ENCODE measurements at places on chromosomes 7 and 10.
A peak's percentile ranks its signal among the peaks of the same experiment; 100 is the strongest.

DNA sequence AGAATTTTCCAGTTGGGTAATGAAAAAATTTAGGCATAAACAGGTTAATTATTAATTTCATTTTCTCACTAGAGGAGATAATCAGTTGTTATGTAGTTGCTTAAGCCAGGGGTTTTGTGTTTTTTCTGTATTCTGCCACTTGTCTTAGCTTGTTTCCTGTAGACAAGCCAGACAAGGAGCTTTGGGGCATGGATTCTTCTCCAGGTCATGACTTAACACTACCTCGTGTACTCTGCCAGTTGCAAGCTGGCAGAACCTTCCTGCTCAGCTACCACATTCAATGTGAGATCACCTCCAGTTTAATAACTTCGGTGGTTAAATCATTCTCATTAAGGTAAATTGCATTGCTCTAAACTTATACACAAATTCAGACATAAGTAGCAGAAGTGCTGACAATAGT, 1.8 kb downstream of the CCM2 start:
- no peak for DNase-seq

DNA sequence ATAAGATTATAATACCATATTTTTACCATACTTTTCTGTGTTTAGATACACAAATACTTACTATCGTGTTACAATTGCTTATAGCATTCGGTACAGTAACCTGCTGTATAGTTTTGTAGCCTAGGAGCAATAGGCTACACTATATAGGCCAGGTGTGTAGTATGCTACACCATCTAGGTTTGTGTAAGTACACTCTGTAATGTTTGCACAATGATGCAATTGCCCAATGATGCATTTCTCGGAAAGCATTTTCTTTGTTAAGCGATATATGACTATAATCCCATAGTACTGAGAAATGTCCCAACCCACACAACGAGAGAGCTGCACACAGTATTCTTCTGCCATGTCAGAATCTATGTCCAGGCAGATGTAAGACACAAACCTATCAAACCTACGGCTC, 160.0 kb downstream of the NEBL start:
- no peak for DNase-seq

DNA sequence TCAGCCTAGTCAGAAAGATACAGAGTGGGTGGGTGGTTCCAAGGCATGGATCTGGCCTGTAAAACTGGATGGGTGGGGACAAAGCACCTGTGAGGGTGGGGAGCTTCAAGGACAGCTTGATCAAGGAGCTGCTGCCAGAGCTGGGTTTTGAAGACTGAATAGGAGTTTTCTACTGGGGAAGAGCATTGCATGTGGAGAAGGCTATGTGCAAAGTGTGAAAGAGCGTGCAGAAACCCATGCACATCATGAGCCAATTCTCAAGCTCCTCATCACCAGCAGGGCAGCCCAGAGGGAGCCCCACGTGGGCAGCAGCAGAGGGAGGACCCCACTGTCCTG, 58.6 kb downstream of the PDGFA start:
- no peak for DNase-seq

GRCh38 chr10:72303424-72304128, 29.9 kb downstream of the DDIT4 start:
- no peak for DNase-seq

DNA sequence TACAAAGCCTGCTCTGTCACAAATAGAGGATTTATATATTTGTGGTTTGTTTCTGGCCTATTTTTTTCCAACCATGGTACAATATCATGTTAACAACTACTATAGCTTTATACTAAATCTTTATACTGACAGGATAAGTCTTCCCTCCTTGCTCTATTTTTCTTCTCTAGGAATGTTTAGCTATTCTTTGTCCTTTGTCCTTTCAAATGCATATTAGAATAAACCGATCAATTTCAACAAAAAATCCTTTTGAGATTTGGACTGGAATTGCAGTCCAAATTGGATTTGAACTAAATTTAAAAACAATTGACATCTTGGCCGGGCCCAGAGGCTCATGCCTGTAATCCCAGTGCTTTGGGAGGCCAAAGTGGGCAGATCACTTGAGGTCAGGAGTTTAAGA, 39.2 kb upstream of the CTTNBP2 start:
- no peak for DNase-seq

DNA sequence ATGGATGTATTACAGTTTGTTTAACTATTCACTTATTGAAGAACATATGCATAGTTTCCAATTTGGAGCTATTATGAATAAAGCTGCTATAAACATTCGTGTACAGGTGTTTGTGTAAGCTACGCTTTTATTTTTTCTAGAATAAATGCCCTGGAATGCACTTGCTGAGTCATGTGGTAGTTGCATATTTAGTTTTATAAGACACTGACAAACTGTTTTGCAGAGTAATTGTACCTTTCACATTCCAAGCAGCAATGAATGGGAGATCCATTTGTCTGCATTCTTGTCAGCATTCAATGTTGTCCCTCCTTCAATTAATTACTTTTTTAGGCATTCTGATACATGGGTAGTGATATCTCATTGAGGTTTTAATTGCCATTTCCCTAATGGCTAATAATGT, 373.6 kb upstream of the GHITM start:
- DNase-seq, result no peak

GRCh38 chr10:8069108-8069507, 14.6 kb downstream of the GATA3 start:
- DNase-seq, result peak; percentile 53

DNA sequence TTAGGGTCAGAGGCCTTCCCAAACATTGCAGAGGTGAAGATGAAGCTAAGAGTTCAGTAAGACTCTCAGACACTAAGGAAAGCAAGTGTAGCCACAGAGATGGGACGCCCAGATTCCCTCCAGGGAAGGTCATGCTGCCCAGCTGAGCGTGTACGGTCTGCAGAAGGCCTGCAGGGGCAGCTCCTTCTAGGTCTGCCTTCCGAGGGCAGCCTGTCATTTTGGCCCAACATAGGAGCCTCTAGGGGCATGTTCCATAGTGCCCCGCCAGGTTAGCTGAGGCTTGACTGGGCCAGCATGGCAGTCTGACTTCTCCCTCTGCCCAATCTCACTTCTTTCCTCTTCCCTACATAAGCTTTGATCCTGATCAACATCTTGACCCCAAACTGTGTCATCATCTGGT, 130.7 kb downstream of the PIP4K2A start:
- DNase-seq, result no peak

GRCh38 chr10:69896606-69897231, 95.0 kb downstream of the COL13A1 start:
- DNase-seq, result no peak

- no peak for DNase-seq
Observed at GRCh38 chr7:40331915-40332314, 197.1 kb downstream of the SUGCT start.

- DNase-seq, result no peak
Observed at GRCh38 chr10:124254490-124254889, 161.1 kb upstream of the CHST15 start.

GRCh38 chr10:124646483-124647352, 97.5 kb downstream of the FAM53B start:
- no peak for DNase-seq

DNA sequence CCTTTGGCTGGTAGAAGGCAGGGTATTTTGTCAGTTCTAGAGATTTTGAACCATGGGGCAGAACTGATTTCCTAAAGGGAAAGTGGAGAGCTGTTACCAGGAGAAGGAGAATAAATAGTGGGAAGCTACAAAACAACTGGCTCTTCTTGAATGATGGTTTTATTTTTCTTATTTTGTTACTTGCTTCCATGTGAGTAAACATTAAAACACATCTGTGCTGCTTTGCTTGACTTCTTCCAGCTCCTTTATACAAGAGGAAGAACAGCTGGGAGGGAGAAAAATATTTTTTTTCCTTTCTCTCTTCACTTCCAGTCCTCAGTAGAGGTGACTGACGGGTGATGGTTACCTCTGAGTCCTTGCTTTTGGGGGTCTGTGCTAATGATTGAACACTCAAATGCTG, 30.0 kb upstream of the SYPL1 start:
- no peak for DNase-seq

DNA sequence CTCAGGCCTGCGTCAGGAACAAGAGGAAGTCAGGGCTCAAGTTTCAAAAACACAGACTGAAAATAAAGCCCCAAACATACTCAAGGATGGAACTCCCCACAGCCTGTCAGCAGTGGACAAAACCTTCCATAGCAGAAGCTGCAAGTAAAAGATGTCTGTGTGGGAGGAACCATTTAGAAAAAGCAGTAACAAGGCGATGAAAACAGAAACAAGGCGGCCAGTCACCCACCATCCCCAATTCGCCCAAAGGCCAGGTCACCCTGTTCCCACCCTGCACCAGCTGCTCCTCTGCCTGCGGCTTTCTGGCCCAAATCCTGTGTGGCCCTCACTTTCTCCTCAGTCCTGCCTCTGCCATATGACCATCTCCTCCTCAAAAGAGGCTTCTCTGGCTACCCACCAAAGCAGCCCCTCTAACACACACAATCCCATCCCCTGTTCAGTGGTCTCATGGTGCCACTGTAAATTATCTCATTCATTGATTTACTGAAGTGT, 27.8 kb downstream of the KCNMA1 start:
- no peak for DNase-seq

DNA sequence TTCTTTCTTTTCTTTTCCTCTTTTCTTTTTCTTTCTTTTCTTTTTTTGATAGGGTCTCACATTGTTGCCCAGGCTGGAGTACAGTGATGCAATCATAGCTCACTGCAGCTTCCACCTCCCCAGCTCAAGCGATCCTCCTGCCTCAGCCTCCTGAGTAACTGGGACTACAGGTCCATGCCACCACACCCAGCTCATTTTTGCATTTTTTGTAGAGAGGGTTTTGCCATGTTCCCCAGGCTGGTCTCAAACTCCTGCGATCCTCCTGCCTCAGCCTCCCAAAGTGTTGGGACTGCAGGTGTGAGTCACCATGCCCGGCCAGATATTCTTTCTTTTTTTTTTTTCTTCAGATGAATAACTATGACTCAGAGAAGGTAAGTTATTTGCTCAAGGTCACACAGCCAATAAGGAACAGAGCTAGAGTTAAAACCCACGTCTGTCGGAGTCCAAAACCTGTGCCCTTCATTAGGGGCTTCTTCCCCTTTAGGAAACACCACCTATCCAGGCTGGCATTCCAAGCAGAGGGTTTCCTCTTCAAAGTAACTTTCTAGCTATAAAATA, 28.1 kb upstream of the DNMBP start:
- DNase-seq, result no peak

- peak; percentile 57 for DNase-seq
Observed at GRCh38 chr10:22657566-22658225, 56.7 kb downstream of the PIP4K2A start.

- no peak for DNase-seq
Observed at GRCh38 chr7:102107474-102108104, 179.1 kb upstream of the SH2B2 start.

- no peak for DNase-seq
Observed at GRCh38 chr10:20237586-20237985, 421.4 kb downstream of the PLXDC2 start.

- peak; percentile 46 for DNase-seq
Observed at GRCh38 chr10:11551916-11552602, 59.4 kb downstream of the USP6NL start.

DNA sequence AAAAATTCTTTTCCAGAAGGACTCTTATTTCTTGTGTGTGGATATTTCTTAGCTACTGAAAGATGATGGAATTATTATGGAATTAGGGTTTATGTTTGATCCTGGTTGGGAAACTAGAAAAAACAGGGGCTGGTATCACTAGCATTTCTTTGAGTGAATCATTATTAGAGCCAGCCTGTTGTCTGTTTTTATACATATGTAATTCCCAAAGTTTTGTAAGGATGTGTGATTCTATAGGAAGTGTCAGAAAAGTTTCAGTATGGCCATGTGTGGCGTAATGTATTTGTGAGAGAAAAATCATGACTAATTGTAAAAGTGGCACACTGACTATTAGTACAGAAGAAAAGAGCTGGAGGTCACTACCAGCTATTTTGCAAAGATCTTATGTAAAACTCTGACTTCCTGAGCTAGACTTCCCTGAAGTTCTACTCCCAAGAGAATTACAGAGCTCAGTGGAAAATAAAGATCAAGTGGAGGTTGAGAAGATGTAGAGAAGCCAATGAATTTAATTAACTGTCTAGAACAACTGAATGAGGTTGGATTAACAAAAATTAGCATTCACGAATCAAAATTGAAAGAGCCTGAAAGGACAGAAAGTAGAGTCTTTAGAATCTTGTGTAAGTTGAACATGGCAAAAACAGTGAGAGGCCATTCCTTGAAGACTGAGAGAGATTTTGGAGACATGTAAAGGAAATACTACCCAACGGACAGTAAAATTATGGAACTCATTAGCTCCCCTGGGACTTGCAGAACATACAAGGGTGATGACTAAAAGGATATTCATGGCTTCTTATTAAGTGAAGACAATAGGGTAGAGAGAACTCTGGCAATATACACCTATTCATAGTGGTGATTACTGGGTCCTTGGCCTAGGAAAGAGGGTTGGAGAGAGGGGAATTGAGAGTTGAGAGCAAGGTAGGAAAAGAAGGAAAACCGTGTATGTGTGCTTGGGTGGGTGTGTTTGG, 12.5 kb downstream of the ZNF365 start:
- DNase-seq, result no peak

- DNase-seq, result no peak
Observed at GRCh38 chr7:30661926-30662325, 20.3 kb downstream of the CRHR2 start.

DNA sequence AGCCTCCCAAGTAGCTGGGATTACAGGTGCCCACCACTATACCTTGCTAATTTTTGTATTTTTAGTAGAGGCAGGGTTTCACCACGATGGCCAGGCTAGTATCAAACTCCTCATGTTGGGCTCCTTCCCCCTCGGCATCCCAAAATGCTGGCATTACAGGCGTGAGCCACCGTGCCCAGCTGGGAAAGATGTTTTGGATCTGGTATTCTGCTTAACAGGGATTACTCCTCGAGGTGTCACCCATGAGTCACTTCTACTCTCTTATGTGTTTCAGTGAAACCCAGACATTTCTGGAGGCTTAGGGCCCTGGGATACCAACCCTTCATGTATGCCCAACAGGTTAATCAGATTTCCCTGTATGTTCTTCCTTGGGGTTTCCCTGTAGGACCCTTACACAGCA, 11.8 kb upstream of the OPN4 start:
- DNase-seq, result no peak

GRCh38 chr10:21292763-21293517, 232.5 kb downstream of the SKIDA1 start:
- DNase-seq, result no peak

- DNase-seq, result peak; percentile 96
Observed at GRCh38 chr7:23105644-23106056, at the start of gene KLHL7. Gene KLHL7, plus strand, starts transcription at chr7:23105785. Its CDS starts 242 bp downstream, at chr7:23106027.

DNA sequence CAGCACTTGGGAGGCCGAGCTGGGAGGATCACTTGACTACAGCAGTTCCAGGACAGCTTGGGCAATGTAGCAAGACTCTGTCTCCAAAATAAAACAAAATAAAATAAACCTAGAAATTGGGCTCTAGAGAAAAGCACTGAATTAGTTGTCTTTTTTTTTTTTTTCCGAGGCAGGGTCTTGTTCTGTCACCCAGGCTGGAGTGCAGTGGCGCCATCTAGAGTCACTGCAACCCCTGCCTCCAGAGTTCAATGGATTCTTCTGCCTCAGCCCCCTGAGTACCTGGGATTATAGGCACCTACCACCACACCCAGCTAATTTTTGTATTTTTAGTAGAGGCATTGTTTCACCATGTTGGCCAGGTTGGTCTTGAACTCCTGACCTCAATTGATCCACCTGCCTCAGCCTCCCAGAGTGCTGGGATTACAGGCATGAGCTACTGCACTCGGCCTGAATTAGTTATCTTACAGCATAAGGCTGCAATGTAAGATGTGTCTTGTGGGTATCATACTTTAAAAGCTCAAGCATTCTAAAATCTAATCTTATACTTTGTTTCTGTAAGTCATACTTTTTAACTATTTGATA, 12.8 kb downstream of the MEIG1 start:
- peak; percentile 36 for DNase-seq

GRCh38 chr7:89028319-89028718, 232.8 kb upstream of the TEX47 start:
- no peak for DNase-seq

Data from activated CD4-positive, alpha-beta T cell treated with anti-CD3 and anti-CD28 coated beads, Interleukin-2, amount 50 U/mL, for 16 hours (primary cell).